ENCODE measurements at places on chromosomes 5 and 9.

GRCh38 chr9:75087289-75087823, 599 bp downstream of the NMRK1 start:
- peak; percentile 26 for DNase-seq

GRCh38 chr9:135480940-135481310, 1.3 kb downstream of the PPP1R26 start:
- no peak for DNase-seq

- DNase-seq: peak; percentile 81
Observed at GRCh38 chr9:35736201-35736633, 3.8 kb downstream of the CREB3 start.

GRCh38 chr5:38297830-38298608, 39.7 kb downstream of the EGFLAM start:
- no peak for DNase-seq

DNA sequence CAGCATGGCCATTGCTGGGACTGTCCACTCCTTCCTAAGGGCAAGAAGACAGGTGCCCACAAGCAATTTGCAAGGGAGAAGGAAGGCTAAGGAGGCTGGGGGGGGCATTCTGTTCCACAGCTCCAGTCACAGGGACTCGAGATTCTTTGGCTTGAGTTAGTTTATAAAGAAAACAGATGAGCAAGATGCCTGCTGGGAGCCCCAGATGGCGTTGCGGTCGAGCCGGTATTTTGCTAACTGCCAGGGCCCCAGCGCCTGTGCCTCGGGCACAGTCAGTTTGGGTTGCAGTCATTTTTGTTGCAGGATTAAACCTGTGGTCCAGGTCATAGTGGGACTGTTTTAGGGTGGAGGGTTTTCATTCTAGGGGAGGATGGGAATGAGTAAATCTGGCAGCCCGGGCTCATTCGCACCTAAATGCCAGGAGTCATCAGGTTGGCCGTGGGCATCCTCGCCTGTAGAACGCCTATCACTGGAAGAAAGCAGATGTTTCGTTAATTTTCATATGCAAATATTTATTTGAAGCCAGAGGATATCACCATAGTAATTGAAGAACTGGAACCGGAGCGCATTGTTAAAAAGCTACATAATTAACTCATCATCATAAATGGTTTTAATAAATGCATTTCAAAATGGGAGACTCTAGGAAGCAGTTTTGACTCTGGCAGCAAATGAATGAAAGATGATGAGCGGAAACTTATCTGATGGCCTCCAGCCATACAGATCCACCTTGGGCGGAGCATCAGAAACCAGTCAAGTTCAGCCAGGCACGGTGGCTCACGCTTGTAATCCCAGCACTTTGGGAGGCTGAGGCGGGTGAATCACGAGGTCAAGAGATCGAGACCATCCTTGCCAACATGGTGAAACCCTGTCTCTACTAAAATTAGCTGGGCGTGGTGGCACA, 87.1 kb upstream of the FCN2 start:
- DNase-seq: peak; percentile 44

GRCh38 chr5:154211641-154212390, 21.3 kb downstream of the GALNT10 start:
- DNase-seq: peak; percentile 22

DNA sequence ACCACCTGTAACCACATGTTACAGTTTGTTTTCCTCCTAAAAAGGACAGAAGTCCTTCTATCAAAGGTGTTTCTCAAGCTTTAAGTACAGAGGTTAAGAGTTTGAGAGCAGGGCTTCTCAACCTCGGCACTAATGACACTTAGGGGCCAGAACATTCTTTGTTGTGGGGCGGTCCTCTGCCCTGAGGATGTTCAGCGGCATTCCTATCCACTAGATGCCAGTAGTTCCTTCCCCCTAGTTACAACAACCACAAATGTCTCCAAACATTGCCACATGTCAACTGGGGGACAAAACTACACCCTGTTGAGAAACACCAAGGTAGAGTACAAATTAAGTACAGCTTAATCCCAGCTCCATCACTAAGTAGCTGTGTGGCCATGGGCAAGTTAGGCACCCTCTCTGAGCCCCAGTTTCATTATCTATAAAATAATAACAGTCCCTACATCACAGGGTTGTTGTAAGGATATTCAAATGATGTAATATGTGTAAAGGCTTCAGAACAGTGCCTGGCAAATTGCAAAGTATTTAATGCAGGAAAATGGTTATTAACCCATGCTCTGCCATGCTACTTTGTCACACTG, 44.6 kb downstream of the PIP5K1B start:
- no peak for DNase-seq

- DNase-seq: no peak
Observed at GRCh38 chr5:126433701-126434100, 10.5 kb downstream of the GRAMD2B start.

DNA sequence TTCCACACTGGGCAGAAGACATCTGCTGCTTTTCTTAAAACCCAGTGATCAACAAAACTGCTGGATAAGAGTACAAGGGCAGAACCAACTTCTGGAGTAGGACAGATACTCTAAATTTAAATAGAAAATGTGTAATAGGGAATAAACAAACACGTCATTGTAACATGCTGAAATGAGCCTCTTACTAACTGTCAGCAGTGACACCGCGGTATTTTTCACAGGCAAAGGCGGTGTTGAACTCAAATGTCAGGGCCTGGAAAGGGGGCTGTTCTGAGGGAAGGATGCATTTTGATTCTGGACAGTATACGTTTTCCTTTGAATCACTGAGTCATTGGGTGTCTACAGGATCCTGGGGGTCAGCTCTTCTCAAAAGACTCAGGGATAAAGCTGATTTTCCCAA, 73.5 kb downstream of the OTULIN start:
- DNase-seq: no peak

DNA sequence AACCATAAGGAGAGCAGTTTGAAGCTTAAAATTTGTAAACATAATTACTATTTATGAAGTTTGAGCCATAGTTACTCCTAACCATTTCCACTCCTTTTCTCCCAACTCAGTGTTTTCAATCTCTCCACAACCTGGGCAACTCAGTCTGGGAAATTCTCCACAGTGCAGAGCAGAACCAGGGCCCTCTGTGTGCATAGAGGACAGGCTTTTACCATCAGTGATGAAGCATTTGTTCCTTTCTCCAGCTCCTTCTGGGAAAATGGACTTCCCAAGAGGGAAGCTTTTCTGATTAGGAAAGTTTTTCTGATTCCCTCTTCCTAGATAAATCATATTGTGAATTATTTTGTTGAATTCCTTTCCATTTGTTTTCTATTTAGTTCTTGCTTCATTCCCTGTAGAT, 132.3 kb upstream of the MPDZ start:
- DNase-seq: no peak

DNA sequence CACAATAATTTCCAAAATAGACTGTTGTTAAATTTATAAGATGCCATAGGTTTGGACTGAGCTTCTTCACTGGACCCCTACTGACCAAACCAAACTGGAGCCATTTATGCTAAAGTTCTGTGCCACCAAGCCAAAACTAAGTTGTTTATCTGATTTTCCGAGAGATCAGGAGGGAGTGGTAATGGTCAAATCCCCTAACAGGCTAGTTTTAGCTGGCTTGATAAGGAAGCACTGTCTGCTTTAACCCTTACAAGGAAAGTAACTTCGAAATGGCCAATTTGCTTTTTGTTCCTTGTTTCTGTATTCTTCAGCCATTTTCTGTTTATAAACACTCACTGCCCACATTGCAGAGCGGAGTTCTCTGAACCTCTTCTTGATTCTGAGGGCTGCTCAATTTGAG, 246.8 kb upstream of the TUT7 start:
- no peak for DNase-seq

GRCh38 chr9:135165756-135166519, 78.5 kb downstream of the OLFM1 start:
- DNase-seq: no peak

DNA sequence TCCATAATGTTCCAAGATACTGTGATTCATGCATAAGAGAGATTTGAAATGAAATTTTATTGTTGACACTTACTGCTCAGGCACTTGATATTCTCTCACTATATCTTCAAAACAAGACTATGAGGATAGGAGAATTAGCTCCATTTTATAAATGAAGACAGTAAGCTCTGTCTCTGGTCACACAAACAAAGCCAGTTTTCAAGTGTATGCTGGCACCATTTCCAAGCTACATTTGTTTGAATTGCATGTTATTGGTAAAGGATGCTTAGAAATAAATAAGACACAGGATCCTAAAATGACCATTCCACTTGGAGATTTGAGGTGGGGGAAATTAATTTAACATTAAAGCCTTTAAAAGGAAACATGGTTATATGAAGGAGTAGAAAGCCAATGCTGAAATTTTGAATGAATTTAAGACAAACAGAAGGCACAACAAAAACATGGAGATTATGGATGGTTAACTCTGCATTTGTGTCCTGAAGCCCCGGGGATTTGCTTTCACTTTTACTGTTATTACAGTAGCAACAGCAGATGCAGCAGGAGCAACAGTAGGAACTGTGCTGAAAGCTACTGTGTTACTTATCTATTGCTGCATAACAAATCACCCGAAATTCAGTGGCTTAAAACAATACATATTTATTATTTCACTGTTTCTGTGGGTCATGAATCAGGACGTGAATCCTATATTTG, 79.7 kb upstream of the ASTN2 start:
- DNase-seq: no peak

DNA sequence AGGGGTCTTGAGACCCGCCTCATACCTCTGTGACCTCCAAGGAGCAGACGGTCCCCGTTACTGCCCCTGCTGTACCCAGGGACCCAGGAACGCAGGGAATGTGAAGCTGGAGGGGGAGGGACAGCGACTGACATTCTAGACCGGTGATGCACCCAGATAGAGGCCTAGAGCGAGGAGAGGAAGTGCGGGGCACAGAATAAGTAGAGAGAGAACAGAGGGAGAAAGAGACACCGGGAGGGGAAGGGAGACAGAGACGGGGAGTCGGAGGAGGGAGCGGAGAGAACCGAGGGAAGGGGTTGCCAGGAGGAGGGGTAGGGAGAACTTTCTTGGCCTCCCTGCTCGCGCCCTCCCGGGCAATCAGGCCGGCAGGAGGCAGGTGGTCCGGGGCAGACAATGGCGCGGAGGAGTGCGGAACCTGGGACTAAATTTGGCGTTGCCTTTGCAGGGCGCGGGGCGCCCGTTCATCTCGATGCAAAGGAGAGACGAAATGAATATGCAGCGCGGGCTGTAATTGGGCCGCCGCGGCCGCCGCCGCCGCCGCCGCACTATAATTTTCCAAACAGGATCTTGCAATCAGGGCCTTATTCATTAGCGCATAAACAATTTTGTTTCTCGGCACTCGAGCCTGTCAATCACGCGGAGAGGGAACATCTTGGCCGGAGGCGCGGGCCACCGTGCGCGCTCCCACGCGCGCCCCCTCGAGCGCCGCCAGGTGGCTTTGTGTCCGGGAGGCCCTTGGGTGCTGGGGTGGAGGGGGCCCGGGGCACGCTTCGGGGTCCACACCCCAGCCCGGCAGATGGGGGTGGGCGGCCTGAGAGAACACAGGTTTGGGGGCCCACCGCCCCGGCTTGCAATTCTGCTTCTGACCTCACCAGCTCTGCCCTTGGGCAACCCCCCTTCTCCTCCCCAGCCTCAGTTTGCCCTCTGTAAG, 33.0 kb downstream of the NDUFA8 start:
- peak; percentile 36 for DNase-seq

DNA sequence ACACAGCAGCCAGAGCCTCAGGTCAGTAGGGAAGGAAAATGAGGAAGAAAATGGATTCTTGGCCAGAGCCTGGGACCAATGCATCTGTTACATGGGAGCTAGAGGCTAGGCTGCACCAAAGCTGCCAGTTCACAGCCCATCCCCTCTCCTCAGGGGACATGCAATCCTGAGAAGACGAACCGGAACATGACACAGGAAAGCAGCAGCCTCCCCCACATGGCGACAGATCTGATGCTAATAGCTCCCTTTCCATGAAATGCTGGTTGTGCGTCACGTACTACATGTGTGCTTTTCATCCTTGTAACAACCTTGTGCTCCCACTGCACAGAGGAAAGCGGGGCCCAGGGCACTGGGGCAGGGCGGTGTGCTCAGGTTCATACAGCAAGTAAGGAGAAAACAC, 67.5 kb downstream of the PRRT1B start:
- no peak for DNase-seq

DNA sequence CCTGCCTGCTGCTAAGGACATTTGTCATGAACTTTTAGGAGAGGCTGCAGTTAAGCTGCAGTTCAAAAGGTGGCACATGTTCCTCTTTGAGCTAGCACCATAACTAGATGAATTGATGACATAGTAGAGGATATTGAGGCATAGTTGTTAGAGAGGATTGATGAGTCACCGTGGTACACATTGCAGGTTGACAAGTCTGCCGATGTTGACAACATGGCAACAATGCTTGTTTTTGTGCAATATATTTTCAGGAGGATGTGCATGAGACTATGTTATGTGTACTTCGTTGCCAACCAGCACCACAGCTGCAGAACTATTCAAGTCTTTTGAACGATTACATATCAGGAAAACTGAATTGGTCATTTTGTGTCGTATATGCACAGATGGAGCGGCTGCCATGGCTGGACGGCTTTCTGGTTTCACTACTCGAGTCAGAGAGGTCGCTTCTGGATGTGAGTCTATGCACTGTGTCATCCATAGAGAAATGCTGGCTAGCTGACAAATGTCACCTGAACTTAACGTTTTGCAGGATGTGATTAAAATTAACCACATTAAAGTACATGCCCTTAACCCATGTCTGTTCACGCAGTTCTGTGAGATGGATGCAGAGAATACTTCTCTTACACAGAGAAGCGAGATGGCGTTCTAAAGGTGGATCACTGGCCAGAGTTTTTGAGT, 24.2 kb downstream of the ANP32B start:
- DNase-seq: no peak

GRCh38 chr5:96823900-96824380, 16.2 kb upstream of the ERAP1 start:
- peak; percentile 90 for DNase-seq

GRCh38 chr9:14322211-14323082, 8.5 kb upstream of the NFIB start:
- DNase-seq: peak; percentile 85

DNA sequence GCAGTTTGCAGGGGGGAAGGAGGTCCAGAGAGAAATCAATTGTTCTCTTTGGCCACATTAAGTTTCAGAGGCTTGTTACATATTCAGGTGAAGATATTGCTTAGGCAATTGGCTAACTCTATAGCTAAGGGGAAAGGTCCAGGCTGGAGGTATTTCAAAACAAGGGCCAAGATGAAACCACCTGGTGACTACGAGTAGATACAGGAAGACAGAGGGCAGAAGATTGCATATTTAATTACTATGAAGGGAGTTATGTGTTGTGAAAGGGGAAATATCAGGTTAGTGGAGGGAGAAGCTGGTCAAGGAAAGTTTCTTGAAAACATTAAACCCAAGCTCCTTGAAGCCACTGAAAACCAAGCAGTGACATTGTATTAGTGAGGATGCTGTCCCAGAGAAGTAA, 1.9 kb upstream of the RAD23B start:
- DNase-seq: no peak

GRCh38 chr5:173163219-173163618, 18.9 kb downstream of the BNIP1 start:
- DNase-seq: no peak

- no peak for DNase-seq
Observed at GRCh38 chr9:11758016-11758415, 935.2 kb upstream of the TYRP1 start.
